IPS DF 19.7 (cell line): ENCODE measurements at places on chromosomes 3 and 15.

GRCh38 chr3:53613125-53613524 is 118.7 kb downstream of the CACNA1D start:
- DNase-seq: no peak

DNA sequence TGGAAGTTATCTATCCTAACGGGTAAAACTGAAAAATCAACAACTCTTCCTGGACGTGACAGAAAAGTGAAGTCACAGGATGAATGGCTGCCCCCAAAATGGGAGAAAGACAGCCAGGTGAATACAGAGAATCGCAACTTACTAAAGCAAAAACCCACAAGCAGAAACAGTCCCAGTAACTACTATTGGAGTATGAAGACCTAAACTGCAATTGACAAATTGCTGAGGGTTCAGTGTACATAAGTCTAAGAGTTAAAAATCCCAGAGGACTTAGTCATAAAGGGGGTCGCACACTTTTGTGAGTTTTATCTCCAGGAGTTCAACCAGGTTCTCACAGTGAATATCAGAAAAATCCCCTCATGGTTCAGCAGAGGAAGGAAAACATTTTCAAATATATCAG is 56.8 kb upstream of the IMPG2 start:
- no peak for DNase-seq

GRCh38 chr15:40618906-40619305 is 24.9 kb downstream of the KNL1 start:
- no peak for DNase-seq

DNA sequence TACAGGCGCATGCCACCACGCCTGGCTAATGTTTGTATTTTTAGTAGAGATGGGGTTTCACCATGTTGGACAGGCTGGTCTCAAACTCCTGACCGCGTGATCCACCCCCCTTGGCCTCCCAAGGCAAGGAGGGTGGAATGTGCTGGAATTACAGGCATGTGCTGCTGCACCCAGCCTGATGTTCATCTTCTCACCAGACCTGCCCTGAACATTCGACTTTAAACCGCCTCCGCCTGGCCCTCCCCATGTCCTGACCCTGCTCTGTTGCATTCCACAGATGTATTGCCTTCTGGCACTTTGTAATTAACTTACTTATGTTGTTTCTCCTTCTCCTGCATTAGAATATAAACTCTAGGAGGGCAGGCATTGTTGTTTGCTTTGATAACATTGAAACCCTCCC is 102.1 kb downstream of the LINGO1 start:
- no peak for DNase-seq

- no peak for DNase-seq
These were observed 1.8 kb downstream of the CADPS start for GRCh38 chr3:62873451-62873760.

DNA sequence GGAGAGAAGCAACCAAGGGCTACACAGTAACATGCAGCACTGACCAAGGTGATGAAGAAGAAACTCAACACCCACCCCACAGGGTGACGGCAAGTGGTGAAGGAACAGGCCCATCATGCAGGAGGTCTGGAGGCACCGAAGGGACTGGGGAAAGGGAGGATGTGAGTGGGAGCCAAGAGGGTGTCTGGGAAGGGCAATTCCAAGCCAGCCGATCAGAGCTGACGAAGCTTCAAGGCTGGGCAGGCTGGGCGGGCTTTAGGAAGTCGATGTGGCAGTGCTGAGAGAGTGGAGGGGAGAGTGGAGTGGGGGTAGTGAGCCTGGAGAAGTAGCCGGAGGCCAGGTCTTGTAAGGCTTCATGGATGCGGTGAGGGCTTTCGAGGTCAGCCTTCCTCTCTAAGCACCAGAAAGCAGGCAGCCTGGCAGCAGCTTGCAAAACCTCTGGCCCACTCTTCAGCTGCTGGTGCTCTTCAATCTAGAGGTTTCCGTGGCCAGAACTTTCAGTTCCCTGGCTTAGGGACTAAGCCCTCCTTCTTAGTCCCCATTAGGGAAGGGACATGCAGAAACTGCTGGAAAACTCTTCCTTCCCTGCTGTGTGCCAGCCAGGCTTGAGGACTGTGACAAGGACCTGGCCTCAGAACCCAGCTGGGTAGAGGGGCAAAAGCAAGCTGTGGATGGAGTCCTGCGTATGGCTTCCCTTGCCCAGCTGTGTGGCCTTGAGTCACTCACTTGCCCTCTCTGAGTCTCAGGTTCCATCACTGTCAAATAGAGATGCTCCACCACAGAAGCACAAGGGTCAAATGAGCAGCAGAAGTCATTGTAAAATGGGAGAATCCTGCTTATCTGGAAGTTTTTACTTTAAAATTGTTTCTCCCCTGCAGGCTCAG is 72.1 kb downstream of the TLE3 start:
- DNase-seq: no peak

DNA sequence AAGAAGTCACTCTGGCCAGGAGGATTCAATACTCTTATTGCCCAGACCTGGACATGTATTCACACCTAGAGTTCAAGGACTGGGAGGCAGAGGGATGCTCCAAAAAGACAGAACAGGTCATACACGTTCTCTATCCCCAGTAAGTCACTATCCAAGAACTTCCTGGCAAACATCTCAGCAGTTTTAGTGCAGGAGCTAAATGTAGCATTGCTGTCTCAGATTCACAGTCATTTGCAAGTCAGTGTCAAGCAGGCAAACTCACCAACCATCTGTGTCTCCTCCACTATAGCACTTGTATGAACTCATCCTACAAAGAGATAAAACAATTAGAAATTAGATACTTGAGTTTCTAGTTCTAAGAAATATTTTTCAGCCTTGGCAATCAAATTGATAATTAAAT is 38.4 kb downstream of the ABHD17C start:
- no peak for DNase-seq
